ENCODE measurements at places on chromosomes 1 and 21. TPM values are rescaled to one million over a fixed set of nuclear protein-coding genes. Genes with fewer than 3 reads are reported as not detected.

The SLC35F3 gene
- not detected for total RNA-seq

The ZNF593OS gene
- total RNA-seq = not detected

The RAB7B gene
- 5.2 TPM for total RNA-seq

The EFCAB7 gene
- total RNA-seq = 6.7 TPM

The REN gene
- not detected for total RNA-seq

The CFHR5 gene
- total RNA-seq = not detected

The AHDC1 gene
- total RNA-seq = 22.4 TPM

The PDC gene
- 0.31 TPM for total RNA-seq

The LYPD8 gene
- total RNA-seq = not detected

The GRIK3 gene
- total RNA-seq = not detected

The LCE3D gene
- not detected for total RNA-seq

The MASP2 gene
- total RNA-seq = not detected

The PAQR6 gene
- total RNA-seq = 0.37 TPM

The RALGPS2 gene
- 14.2 TPM for total RNA-seq

The GFI1 gene
- 0.10 TPM for total RNA-seq

The MEX3A gene
- total RNA-seq = 0.62 TPM

The BTBD19 gene
- 5.1 TPM for total RNA-seq

The ZNF670 gene
- total RNA-seq = 1.9 TPM

The S100A10 gene
- total RNA-seq = 261 TPM

The CDK18 gene
- 4.6 TPM for total RNA-seq

The PALMD gene
- total RNA-seq = 4.0 TPM

The ACBD6 gene
- total RNA-seq = 35.4 TPM

The ODF2L gene
- 9.4 TPM for total RNA-seq

The SLC22A15 gene
- 0.50 TPM for total RNA-seq

The MRAP gene
- 5.3 TPM for total RNA-seq

The HTR6 gene
- not detected for total RNA-seq

The WDR47 gene
- 4.9 TPM for total RNA-seq

The BRINP3 gene
- total RNA-seq = not detected

The TTLL7 gene
- 7.4 TPM for total RNA-seq

The ANKRD34A gene
- total RNA-seq = 0.39 TPM

The NES gene
- 30.6 TPM for total RNA-seq

The YOD1 gene
- total RNA-seq = 3.4 TPM

The PADI4 gene
- not detected for total RNA-seq

The IGSF3 gene
- total RNA-seq = 1.3 TPM

The LHX8 gene
- total RNA-seq = not detected
